Activated T-cell treated with anti-CD3 and anti-CD28 coated beads, Interleukin-2, amount 50 U/mL, for 24 hours (primary cell): ENCODE measurements at places on chromosomes 3 and 15.
A peak's percentile ranks its signal among the peaks of the same experiment; 100 is the strongest.

GRCh38 chr15:29770796-29771195 lies 51.5 kb downstream of the TJP1 start:
- DNase-seq, result no peak

DNA sequence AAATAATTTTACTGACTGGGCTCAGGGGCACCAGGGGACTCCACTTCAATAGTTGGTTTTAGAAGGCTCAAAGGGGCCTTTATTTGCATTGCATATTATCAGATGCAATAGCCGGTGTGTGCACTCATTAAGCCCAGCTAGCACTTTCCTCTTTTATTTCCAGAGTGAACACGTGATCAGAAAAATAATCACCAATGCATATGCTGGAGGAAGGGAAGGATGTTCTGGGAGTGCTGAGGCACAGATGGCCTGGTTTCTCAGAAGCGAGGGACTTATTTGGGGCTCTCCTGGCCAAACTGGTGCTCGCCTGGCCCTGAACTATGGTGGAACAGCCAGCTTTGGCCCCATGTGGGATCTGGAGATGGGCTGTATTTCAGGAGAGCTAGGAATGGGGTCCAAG lies 60.4 kb upstream of the SEC13 start:
- no peak for DNase-seq

GRCh38 chr3:81033684-81034083 lies 727.8 kb downstream of the GBE1 start:
- no peak for DNase-seq

DNA sequence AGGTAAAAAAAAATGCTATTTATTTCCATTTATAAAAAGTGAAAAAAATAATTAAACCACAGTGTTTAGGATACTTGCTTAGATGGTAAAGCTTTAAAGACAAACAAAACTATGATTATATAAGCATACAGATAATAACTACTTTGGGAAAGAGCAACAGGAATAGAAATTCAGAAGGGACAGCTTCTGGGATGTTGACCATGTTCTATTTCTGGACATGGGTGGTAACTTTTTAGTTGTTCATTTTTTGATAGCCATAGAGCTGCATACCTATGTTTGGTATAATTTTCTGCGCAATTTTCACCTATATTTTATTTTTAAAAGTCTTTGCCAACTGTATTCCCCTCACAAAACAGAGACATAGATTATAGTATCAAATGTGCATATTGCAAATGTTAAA lies 572.0 kb upstream of the NR2F2 start:
- DNase-seq, result no peak

GRCh38 chr3:18445401-18446148 lies 20.4 kb upstream of the SATB1 start:
- peak; percentile 81 for DNase-seq

GRCh38 chr15:33086500-33087121 lies 107.9 kb downstream of the FMN1 start:
- no peak for DNase-seq

DNA sequence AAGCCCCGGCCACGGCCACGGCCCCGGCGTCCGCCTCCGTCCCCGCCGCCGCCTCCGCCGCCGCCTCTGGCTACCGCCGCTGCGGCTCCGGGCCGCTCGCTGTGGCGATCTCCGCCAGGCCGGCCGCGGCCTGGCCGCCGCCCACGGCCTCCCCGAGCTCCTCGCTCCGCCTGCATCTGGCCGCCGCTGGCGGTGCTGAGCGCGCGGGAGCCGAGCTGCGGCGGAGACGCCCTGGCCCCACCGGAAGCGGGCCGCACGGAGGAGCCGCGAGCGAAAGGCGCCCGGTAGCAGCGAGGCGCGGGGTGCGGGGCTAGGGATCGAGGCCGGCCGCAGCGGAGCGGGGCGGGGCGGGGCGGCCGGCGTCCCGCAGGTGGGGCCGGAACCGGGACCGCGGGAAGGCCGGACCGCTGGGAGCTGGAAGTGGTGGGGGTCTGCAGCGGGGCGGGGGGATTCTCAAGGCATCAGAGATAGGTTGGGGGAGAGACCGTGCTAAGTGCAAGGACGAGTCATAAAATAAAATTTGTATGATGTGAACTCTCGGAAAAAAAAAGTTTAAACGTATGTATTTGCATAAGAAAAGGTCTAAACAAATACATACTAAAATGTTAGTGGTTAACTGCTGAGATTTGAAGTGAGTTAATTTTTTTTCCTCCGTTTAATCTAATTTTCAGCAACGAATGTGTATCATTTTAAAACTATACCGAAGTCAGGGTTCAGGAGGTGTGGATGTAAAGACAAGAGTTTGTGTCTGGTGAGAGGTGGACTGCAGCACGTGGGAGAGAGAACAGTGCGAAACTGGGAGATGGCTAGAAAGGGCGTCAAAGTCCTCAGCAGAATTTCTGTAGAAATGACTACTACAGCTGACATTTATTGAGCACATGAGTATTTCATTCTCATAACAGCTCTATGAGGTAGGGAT lies at the start of gene AVEN:
TSS of gene AVEN (minus strand) at position 334 of the 919 bp plus-strand sequence. CDS start at position 176, 158 bp downstream.
- peak; percentile 81 for DNase-seq

DNA sequence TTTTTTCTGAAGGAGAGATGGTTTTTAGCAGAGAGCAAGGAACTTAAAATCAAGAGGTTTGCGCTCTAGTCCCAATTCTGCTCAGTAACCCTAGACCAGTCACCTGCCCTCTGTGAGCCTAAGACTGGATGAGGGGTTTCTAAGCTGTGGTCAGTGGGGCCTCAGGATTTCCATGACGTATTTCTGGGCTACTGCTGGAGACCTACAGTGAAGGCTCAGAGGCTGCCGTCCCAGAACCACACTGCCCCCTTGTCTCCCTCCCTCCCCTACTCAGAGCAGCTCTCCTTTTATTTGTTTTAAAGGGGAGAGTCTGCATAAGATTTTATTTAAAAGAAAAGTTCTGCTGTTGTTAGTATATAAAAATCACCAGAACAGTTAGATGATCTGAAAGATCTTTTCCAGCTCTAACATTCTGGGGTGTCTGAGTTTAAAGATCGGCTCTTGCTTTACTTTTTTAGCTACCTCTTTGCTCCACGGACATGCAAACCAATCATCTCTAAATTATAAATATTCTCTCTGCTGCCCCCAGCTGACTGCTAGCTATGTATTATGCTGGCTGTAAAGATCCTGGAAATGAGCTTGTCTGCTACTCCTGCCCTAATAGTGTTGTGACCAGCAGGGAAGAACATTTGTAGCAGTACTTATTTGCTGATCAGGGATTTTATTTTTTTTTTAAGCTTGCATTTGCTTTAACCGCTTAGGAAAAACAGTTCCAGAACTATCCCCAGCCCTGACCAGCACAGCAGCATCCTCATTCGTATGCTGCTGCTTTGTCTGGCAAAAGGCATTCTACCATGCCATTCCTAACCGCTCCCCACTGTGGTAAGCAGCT lies 28.6 kb upstream of the NDUFB4 start:
- DNase-seq, result no peak

DNA sequence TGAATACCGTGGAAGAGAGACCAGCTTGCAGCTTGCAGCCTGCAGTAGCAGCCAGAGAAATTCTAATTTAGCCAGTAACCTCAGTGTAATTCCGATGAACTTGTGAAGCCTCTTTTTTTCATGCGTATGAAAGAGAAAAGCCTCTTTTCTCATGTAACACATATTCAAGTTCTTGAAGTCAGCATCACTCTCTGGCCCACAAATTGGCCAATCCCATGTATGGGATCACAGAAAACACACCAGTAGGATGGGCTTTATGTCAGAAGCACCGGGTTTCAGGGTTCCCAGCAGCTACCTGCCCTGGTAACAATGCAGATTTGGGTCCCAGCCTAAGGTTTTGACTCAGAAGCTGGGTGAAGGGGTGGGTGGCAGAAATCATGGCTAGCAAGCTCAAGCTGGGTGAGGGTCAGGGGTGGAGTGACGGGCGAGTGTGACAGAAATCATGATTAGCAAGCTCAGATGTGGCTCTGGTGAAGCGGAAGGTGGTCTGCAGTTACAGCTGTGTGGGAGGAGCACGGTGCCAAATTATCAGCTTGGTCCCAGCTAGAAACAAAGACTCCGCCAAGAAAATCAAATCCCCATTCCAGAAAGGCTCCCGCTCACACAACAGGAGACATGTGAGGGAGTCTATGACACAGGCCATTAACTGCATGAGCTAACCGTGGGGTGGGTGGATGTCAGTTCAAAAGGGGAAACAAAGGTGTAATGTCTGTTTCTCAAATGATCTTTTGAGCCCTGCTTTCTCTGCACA lies 86.6 kb downstream of the SNRK start:
- DNase-seq, result no peak
